ENCODE measurements at places on chromosomes 7 and 10.

- no peak for DNase-seq
Measured at GRCh38 chr7:70764701-70765208, 367.2 kb upstream of the GALNT17 start.

DNA sequence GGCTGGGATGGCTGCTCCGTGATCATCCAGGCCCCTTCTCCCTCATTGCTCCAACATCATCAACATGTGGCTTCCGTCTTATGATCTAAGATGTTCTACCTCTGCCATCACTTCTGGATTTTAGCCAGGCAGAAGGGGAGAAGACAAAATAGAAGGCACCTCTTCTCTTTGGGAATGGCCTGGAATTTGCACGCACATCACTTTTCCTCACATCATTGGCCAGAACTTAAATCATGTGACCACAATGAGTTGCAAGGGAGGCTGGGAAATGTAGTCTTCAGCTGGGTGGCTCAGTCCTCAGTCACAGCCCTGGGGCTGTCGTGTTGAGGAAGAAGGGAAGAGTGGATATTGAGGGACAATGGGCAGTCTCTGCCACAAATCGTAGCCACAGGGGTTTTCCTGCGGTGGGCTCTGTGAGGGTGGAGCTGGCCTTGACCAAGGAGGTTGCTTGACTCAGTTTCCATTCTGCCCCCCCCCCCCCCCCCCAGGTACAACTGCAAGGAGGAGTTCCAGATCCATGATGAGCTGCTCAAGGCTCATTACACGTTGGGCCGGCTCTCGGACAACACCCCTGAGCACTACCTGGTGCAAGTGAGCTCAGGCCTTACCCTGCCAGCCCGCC, 50.3 kb downstream of the PALD1 start:
- DNase-seq = no peak

DNA sequence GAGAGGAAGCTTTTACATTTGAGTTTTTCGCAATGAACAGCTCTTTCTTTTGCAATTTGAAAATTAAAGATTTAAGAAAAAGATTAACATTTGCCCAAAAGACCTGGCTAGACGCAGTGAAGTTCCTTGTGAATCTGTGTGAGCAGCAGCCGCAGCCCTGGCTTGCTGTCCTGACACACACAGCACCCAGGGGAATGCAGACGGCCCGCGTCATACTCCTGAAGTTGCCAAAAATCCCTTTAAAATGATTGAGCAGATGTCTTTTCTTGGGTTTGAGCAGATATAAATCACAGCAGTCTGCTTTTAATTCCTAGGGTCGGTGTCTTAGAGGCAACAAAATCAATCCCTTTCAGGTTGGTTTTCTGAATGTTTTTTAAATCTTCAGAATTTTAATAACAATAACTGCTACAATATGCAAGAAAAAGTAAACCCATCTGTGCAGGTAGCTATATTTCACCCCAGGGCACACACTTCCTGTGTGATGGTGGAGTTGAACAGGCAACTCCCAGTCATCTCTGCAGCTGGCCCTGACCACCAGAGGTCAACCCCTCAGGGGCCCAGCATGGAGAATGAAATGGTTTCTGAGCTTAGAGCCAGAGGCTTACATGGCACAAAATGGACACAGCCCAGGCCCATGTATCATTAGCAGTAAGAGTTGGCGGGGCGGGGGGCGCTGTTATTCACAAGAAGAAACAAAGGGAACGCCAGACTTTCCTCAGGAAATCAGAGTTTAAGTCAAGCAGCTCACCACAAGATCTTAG, 32.2 kb upstream of the TRIL start:
- no peak for DNase-seq

GRCh38 chr7:13359656-13360055, 629.8 kb downstream of the ETV1 start:
- DNase-seq = no peak

DNA sequence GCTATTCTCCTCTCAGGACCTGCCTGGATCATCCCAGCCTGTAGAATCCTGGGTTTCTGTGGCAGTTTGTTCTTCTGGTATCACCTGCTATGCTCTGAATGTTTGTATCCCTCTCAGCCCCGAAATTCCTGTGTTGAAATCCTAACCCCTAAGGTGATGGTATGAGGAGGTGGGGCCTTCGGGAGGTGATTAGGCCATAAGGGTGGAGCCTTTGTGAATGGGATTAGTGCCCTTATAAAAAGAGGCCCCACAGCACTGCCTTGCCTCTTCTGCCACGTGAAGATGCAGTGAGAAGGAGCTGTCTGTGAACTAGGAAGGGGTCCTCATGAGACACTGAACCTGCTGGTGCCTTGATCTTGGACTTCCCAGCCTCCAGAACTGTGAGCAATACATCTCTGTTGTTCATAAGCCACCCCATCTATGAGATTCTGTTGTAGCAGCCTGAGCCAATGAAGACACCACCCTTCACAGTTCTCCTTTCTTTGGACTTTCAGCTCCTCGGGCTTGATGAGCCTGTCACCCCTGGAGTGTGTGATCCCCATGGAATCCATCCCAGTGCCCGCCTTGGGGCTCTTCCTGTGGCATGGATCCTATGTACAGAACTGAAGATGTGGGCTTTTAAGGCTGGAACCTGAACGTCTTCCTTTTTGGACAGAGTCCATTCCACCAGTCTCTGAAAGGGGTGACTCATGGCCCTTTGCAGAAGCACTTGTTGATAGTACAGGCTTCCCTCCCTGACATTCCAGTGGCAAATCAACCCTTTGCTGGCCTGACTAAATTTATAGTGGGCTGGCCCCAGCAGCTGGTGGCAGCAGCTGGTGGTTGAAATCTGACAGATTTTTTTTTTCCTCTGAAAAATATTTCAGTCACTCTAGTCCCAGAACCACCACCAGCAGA, 138.0 kb downstream of the TACC2 start:
- peak; percentile 85 for DNase-seq

GRCh38 chr7:28018020-28018419, 162.6 kb downstream of the JAZF1 start:
- DNase-seq = no peak

DNA sequence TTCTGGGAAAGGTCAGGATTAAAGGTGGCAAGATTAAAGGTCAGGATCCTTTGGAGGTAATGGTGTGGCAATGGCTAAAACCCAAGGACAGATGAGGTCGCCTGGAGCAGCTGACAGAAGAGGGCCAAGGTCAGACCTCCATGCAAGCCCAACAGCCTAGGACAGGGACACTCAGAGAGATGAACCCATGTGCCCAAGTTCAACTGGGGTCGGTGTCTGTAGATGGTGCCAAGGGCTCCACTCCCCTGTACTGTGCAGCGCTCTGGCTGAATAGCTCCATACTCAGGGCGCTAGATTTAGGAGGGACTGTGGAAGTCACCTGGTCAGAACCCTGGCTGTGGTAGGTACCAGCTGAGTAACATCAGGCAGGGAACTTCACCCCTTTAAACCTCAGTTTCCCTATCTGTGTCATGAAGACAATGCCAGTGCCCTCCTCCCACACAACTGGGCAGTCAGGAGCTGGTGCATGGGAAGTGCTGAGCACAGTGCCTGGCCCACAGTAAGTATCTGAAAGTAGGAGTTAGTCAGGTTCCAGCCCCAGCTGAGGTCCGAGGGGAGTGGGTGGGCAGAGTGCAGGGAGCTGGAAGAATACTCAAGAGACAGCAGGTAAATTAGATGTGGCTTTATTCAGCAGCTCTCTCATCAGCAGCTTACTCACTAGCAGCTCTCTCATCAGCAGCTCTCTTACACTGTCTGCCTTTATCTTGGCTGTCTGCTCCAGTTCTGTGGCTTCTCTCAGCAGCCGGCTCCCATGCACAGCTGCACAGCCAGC, 327.1 kb downstream of the GLRX3 start:
- no peak for DNase-seq

- no peak for DNase-seq
Measured at GRCh38 chr7:19016140-19016539, 101.3 kb downstream of the TWIST1 start.

DNA sequence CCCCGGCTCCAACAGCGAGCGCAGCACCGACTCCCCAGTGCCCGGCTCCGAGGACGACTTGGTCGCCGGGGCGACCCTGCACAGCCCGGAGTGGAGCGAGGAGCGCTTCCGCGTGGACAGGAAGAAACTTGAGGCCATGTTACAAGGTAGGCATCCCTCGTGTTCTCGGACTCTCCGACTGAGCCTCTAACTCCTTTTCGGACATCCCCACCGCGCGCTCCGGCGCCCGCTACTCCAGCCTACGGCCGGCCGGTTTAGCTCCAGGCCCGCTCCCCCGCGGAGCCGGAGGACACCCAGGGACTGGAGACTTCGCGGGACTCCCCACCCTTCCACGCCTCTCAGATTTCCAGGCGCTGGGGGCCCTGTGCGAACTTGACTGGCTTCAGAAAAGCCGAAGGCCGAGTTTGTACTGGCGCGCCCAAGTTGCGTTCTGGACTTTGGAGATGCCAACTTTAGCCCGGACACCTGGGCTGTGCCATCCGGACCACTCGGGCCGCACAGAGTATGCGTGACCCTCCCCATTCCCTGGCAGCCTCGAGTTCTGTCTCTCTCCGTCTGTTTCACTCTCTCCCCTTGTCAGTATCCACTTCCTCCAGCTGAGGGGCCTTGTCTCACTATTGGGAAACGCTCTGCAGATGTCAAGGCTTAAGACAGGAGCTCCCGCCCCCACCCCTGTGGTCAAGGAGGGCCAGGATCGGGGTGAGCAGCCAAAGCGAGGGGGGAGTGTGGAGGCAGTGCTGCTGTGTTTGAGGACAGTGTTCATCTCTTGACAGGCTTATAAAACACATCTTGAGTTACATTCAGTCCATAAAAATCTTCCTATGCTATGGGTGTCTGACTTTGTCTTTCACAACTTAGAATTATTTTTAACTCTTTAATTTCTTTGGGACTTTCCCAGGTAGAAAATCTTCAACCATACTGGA, 777 bp downstream of the BICC1 start:
- DNase-seq = peak; percentile 64
